SK-N-DZ (cell line): ENCODE measurements at places on chromosomes 11 and 22.
A peak's percentile ranks its signal among the peaks of the same experiment; 100 is the strongest.

DNA sequence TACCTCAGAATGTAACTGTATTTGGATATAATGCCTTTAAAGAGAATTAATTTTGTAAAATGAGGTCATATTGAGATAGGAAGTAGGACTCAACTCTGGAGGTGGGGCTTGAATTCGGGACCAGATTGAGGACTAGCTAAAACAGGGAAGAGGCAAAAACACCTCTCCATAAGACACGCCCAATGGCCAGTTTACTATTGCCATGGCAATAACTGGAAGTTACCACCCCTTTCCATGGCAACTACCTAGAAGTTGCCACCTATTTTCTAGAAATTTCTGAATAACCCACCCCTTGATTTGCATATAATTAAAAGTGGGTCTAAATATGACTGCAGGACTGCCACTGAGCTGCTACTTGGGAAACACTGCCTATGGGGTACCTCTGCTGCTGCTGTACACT is 206.4 kb downstream of the TTC28 start:
- no peak for DNase-seq

GRCh38 chr11:75277991-75278790 is 37.6 kb downstream of the TPBGL start:
- no peak for DNase-seq

DNA sequence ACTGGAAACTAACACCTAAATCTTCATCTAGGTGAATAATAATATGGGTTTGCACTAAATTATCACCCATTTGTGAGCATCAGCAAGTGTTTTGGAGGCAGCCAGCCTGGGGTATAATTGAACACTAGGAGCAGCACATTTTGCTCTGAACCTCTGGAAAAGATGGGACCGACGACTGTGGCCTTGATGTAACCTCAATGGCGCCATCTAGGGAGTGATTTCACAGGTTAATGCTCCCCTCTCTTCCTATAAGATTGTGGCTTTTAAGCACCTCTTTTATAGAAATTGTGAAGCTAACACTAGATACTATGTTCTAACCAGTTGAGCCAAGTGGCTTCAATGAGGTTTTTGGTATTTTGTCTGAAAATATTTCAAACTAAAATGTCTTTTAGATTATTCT is 203.7 kb downstream of the NELL1 start:
- peak; percentile 67 for DNase-seq

- no peak for DNase-seq
Measured at GRCh38 chr11:33893711-33894397, 2.0 kb upstream of the LMO2 start.

- DNase-seq, result no peak
Measured at GRCh38 chr22:42154293-42155052, 23.9 kb upstream of the CYP2D6 start.

DNA sequence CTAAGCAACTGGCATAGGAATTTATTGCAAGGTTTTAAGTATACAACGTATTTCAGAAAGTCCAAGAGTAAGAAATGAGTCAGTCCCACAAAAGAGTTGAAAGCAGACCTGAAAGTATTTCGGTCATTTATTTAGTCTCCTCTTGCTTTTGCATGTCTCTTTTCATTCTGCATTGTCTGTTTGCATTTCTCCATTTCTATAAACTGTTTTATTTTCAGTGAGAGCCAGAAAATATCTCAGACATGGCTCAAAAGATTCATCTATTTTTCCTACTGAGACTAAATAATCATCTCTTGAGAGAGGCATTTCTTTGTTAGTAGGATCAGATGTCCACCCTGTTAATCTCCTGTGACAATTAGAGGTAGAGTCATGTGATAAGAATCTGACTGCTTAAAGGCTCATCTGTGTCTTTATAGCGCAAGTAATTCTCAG is 219.1 kb upstream of the CCDC179 start:
- DNase-seq, result no peak

DNA sequence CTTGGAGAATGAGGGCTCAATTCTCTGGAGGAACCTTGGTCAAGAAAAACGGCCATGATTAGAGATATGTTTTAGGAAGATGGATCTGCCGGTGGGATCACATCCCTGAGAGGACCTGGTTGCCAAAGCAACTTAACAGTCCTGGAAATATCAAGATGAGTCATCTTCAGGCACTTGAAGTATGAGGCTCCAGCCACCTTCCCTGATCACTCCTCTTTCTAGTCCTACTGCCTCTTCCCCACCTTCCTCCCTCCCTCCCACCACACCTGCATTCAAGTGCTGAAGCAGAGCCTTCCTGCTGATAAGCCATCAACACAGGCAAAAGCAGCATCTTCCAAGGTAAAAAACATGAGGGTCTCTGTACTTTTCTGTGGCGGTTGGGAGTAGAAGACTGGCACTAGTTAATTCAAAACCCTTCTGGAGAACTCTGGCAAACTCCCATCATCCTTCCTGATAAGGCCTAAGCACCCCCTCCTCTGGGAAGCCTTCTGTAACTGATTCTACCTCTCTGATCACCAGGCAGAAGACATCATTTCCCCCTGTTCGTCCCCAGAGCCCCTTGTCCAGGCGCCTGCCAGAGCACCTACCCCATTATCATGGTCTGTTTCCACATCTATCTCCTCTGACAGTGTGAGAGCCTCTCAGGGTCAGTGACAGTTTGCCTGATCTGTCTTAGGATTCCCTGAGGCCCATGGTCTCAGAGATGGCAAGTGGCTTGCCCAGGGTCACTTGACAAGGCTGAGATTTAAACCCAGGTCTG is 79.8 kb downstream of the CLPB start:
- peak; percentile 76 for DNase-seq

GRCh38 chr11:89452780-89453179 is 38.4 kb downstream of the NOX4 start:
- no peak for DNase-seq

DNA sequence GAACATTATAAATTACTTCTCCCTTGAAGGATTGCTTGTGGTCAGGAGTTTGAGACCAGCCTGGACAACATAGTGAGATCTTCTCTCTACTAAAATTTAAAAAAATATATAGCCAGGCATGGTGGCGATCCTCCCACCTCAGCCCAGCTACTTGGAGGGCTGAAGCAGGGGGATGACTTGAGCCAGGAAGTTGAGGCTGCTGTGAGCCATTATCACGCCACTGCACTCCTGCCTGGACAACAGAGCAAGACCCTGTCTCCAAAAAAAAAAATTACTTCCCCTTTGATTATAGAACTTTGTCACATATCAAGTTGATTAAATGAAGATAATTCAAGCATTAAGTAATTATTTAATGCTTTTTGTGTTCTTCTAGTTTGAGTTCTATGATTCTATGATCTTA is 65.1 kb upstream of the PRODH start:
- DNase-seq, result no peak

GRCh38 chr11:72821920-72822799 is 7.9 kb downstream of the ATG16L2 start:
- peak; percentile 93 for DNase-seq

- peak; percentile 6 for DNase-seq
Measured at GRCh38 chr11:116657842-116658825, 114.7 kb downstream of the BUD13 start.

DNA sequence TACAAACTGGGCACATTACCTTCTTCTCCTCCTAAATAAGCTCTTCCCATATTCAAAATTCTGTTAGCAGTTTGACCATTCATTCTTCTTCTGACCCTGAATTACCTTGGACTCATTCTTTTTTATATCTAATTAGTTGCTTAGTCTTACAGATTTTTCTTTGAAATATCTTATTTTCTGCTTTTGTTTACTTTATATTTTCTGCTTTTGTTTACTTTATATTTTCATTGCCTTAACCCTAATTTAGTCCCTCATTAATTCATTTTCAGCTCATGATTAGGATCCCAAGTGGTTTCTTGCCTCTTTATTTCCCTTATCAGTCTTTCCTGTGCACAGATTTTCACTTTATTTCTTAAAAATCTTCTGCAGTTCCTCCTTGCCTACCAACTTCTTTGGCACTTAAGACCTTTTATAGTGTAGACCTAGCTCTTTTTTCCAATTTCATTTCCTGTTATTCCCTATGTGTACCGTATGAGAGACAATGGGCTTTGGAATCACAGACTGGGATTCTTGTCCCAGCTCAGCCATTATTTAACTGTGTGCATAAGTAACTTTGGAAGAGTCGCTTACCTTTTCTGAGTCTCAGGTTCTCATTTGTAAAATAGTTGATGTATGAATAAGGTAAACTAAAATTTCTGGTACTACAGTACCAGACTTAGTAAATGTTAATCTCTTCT is 39.2 kb downstream of the SIK2 start:
- DNase-seq, result no peak

DNA sequence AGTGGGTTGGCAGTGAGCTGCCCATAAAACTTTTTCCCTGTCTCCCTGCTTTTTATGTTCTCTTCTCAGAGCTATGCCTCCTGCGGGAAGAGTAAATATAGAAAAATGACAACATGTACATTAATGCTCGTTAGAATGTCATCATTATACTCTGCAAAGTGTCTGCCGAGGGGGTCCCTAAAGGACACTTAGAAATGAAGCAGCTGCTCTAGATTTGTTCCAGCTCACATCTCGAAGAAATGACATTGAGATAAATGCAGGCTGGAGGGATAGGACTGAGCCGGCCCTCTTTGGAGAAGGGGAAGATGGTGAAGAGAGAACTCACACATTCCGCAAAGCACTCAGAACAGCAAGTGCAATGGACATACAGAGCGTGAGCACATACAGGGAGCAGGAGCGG is 240.0 kb downstream of the NXPE2 start:
- no peak for DNase-seq

- no peak for DNase-seq
Measured at GRCh38 chr11:80007616-80008015, 566.8 kb upstream of the TENM4 start.

DNA sequence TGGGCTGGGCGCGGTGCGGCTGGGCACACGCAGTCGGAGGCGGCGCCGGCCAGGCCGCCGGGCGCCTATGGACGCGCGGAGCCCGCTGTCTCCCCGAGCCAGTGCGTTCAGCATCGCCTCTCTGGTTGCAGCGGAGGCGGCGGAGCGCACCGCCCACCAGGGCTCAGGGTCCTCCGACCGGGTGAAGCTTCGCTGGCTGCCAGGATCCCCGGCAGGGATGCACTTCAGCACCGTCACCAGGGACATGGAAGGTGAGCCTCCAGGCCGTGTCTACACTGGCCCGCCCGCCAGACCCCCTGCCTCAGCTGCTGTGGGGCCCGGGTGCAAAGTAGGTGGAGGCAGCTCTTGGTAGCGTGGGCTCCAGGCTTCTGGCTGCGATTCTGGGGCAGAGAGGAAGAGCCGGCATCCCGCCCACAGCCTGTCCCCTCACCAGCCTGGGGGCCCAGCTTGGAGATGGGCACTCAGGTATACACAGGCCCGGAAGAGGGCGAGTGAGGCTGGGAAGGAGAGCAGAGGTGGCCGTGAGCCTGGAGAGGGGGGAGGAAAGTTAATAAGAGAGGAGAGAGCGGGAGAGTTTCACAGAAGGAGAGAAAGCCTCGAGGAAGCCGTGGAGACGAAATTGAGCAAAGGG is 1.0 kb upstream of the TBX1 start:
- DNase-seq, result no peak

- DNase-seq, result peak; percentile 15
Measured at GRCh38 chr11:3944198-3944597, 88.7 kb downstream of the STIM1 start.

DNA sequence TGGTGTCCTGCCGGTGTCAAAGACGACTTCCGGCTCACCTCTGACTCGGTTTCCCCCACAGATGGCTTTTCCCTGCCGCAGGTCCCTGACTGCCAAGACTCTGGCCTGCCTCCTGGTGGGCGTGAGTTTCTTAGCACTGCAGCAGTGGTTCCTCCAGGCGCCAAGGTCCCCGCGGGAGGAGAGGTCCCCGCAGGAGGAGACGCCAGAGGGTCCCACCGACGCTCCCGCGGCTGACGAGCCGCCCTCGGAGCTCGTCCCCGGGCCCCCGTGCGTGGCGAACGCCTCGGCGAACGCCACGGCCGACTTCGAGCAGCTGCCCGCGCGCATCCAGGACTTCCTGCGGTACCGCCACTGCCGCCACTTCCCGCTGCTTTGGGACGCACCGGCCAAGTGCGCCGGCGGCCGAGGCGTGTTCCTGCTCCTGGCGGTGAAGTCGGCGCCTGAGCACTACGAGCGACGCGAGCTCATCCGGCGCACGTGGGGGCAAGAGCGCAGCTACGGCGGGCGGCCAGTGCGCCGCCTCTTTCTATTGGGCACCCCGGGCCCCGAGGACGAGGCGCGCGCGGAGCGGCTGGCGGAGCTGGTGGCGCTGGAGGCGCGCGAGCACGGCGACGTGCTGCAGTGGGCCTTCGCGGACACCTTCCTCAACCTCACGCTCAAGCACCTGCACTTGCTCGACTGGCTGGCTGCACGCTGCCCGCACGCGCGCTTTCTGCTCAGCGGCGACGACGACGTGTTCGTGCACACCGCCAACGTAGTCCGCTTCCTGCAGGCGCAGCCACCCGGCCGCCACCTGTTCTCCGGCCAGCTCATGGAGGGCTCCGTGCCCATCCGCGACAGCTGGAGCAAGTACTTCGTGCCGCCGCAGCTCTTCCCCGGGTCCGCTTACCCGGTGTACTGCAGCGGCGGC is 5.5 kb downstream of the B3GNT6 start:
- peak; percentile 64 for DNase-seq

GRCh38 chr11:35553831-35554230 is 28.4 kb upstream of the PAMR1 start:
- no peak for DNase-seq

DNA sequence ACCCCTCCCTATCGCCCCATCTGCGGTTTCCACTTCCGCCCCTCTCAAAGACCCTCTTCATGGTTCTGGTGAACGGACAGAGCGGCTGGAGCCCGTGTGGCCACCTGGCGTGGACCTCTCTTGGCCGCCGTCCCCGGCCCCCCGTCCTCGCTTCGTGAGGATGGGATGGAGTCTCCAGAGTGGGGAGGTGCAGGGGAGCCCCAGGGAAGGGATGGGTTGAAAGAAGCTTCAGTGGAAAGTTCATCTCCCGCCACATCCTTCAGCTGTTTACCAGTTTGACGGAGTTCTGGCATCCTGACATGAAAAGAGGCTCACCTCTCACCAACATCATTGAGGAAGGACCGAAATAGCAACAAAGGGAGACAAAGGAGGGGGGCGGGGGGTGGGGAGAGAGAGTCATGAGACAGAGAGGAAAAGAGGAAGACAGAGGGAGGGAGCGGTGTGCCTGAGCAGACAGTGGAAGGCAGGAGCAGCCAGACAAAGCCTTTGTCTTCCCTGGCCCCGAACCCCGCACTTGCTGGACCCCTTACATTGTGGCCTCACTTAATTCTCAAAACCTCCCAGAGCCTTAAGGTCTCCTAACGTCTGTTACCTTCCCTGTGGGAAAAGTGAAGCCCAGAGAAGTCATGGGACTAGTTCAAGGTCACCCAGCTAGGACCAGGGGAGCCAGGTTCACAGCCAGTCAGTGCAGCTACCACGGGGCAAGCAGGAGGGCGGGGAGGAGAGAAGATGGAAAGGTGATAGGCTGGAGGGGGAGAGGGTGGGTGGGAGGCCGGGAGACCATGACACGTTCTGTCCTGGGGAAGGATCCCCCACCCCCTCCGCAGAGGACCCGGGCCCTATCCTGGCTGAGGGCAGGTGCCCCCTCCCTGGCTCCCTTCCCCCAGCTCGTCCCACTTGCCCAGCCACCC is 54.9 kb downstream of the CD6 start:
- no peak for DNase-seq

DNA sequence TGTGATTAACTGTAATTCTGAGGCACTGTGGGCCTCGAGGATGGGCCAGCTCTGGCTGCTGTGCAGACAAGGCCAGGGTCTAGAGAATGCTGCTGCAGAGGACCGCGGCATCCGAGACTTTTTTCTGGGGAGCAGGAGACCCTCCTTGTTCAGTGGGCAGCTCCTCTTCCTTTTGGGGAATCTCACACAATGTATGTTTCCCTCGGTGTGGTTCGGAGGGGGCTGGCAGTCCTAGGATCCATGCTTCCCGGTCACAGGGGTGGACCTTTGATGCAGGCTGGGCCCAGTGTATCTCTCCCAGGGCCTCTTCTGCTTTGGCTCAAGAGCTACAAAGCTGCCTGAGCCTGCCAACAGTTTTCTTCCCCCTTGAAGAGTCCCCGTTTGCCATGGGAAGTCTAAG is 31.5 kb downstream of the MYEOV start:
- DNase-seq, result no peak
